ENCODE measurements at places on chromosomes 1 and 21.

DNA sequence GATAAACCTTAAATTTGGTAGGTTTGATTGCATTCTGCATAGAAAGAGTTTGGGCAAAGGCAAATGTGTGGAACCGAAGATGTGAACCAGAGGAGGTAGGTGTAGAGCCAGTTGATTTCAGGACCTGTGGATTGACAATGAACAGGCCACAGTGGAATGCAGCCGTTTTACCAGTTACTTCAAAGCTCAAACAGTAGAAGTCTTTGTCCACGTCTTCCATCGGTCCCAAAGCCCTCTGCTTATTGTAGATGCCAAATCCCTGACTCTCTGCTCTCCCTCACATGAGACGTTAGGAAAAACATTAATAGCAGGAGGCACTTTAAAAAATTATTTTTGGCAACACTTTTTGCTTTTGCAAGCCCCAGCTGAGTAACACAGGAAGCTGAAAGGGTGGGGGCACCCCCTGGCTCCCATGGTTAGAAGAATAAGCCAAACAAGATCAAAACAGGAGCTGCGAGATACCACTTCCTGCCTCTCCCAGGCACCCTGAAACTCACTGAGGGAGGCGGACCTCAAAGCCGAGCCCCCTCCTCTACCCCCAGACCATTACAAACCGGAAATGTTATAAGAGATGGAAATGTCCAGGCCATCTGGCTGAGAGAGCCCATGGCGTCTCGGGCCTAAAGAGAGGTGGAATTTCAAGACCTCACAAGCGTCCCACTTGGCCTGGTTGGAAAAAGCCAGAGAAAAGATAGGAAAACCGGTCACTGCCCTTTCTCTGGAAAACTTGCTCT is 13.5 kb downstream of the TRAF3IP3 start:
- peak; percentile 86 for DNase-seq

GRCh38 chr1:204868340-204868700 is 2.3 kb upstream of the NFASC start:
- DNase-seq: no peak

GRCh38 chr21:42305707-42306147 is 9.5 kb downstream of the TFF3 start:
- DNase-seq: no peak

DNA sequence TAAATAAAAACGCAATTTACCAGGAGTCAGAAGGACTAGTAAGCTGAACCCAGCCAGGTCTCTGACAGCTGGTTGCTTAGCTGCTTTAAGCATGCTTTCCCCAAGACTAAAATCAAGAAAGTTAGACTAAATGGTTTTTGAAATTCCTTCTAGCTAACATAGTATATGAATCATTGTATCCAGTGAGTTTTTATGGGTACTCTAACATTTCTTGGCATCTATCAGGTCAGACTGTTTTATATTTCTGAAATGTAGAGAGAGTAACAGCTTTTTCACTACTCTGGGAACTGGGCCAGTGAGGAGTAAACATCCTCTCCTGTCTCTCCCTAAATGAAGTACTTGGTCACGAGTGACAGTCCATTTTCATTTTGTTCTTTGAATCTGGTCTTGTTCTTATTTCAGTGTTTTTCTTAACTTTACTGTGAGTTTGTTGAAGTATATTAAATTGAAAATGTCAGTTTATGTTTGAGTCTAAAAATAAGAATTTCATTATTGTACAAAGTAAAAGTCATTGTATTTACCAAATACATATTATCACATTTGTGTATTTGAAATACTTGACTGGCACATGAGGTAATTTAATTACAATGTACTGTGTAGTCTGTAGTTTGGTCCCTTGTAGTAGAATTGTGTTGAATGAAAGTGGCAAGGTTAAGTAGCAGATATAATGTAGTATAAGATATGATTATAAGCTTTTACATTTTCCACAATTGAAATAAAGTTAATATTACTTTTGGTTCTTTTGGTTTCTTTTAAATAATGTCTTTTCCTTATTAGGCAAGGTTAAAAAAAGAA is 47.6 kb downstream of the PKN2 start:
- peak; percentile 85 for DNase-seq

GRCh38 chr1:116915086-116915661 is 5.5 kb downstream of the PTGFRN start:
- DNase-seq: no peak

GRCh38 chr1:19254416-19254815 is 2.8 kb downstream of the MRTO4 start:
- DNase-seq: no peak

DNA sequence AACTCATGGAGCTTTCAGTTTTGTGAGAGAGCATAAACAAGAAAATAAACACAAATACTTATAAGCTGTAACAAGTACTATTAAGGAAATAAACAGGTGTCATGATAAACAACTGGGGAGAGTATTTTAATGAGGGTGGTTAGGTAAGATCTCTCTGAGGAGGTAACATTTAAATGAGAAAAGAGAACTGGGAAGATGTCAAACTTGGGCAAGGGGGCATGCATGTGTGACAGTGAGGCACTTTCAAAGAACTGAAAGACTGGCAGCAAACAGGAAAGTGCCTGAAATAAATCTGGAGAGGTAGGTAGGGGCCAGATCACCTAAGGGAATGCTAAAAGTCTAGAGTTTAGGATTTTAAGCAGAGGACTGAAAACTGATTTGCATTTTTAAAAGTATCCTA is 37.8 kb downstream of the NSL1 start:
- no peak for DNase-seq

DNA sequence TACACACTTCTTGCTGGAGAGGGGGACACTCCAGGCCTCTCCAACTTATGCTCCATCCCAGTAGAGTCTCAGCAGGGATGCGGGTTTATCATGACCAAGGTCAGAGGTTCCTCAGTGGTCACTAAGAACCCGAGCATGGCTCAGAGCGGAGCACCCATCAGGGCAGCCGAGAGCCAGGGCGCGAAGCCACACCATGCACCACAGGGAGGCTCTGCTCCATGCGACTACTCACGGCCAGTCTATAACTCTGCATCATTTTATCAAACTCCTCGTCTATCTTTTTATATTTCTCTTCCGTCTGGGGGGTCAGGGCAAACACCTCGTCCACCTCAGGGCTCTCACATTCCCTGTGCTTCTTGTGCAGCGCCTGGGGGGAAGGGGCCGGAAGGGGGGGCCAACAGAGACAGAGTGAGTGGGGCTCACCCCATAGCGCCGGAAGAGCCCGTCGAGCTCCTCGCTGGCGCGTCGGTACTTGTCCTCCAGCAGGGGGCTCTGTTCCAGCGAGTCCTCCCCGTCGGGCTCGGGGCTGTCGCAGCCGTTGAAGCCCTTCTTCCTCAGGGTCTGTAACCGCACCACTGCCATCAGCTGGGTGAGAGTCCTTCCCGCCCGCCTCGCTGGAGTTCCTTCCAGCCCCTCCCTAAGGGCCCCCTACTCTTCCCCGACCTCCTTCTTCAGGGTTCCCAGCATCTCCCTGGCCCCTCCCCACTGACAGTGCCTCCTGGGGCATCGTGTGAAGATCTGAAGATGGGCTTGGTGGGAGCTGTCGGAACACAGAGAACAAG is 20.0 kb downstream of the MEF2D start:
- peak; percentile 50 for DNase-seq

GRCh38 chr1:172390683-172391551 is 29.6 kb upstream of the C1orf105 start:
- DNase-seq: peak; percentile 68

DNA sequence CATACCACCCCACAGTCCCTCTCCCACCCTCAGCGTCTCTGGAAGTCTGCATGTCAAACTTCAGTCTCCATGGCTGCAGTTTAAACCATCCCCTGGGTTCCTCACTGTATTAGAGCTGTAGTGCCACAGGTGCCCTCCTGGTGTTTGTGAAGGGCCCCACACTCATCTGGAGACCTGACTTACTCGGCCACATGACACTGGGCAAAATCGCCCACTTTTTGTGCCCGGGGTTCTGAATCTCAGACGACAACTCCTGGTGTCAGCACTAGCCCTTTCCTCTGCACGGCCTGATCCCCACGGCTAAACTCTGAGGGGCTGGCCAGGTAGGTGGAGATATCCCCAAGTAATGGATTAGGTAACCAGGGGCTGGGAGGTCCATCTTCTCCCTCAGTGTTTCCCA is 6.5 kb downstream of the INKA2 start:
- no peak for DNase-seq

- no peak for DNase-seq
Observed at GRCh38 chr1:3031401-3032221, 10.3 kb downstream of the ACTRT2 start.

DNA sequence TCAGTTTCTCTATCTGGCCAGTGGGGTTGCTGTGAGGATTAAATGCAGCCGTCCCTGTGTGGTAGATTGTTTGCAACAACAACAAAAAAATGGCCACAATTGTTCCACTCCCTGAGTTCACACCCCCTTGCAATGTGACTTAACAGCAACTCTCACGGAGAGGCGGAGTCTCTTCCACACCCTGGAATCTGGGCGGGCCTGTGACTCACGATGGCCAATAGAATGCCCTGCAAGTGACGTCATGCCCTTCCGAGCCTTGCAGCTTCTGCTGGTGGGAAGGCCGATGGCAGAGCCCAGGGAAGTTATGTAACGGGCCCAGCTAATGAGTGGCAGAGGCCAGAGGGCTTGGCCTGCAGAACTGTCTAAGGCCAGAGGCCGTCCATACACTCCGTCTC is 87.9 kb downstream of the RIPK4 start:
- DNase-seq: peak; percentile 98

GRCh38 chr1:111541721-111542120 is 38.3 kb upstream of the ADORA3 start:
- peak; percentile 43 for DNase-seq

DNA sequence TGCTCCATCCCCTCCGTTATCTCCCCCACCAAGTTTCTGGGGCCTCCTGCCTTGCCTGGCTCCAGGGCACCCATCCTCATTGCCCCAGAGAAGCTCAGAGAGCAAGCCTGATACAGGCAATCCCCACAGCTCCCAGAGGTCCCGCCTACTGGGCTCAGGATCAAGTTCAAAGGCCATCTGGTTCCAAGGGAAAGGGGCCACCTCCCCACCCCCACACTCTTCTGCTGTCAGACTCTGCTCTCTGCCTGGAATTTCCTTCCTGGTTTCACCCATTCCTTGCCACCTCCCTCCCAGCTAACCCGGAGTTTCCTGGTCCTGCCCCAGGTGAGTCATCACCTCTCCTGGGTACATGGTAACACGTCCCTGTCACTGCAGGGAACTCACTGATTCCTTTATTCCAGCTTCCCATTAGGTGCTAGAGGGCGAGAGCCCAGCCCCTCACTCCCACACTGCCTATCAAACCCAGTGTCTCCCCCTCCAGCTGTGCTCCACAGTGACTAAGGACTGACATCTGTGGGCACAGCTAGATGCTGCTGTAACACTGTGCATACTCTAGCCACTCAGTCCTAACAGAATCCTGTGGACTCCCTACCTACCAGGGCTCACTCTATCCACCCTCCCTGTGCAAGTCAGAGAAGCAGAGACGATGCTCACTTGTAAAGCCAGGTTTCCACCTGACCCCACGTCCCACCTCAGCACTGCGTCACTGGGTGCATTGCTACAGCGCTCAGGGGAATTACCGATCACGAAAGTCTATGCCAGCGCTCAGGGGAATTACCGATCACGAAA is 21.8 kb downstream of the RSPH1 start:
- peak; percentile 13 for DNase-seq

GRCh38 chr1:169623132-169623926 is 6.6 kb downstream of the SELP start:
- no peak for DNase-seq

GRCh38 chr1:23278717-23279116 is 61.4 kb upstream of the HTR1D start:
- DNase-seq: no peak

DNA sequence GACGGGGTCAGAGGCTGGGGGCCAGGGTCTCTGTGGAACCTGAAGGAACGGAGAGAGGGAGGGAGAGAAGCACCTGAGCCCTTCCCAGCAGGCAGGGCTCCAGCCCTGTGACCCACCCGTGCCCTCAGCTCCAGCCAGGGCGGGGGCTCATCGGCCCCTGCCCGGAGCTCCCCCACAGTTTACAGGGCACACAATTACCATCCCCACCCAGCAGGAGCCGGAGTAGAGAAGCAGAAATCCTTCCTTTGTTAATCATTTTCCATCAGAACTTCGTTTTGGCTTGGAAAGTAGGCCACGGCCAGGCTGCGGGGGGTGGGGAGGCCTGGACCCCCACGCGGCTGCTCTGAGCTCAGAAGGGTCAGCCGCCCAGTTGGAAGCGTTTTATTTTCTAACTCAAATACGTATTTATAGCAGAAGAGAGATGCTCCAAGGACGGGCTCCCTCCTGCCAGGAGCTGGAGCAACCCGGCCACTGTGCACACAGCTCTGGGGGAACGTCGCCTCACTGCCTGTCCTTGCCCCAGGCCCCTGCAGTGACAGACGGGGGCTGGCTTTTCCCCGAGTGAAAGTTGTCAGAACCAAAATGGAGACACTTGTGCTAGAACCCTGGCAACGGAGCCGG is 42.7 kb upstream of the ADARB1 start:
- DNase-seq: no peak

DNA sequence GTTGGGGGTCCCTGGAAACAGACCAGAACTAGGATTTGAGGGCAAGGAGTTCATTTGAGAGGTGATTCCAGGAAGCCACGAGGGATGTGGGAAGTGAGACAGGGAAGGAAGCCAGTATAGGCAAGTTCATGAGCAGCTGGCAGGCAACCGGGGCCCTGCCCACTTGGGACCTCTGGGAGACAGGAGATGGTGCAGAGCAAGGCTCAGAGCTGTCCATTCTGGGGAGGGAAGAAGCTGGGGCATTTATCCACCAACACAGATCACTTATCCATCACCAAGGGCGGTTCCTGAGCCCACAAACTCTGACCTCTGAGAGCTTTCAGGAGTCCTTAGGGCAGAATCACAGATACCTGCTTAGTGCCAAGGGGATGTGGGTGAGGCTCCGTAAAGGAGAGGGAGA is 16.8 kb downstream of the EDN2 start:
- no peak for DNase-seq

GRCh38 chr1:93672069-93672468 is 9.6 kb downstream of the BCAR3 start:
- DNase-seq: no peak

- no peak for DNase-seq
Observed at GRCh38 chr1:182181167-182181572, 119.7 kb upstream of the ZNF648 start.

- no peak for DNase-seq
Observed at GRCh38 chr21:41668686-41669532, 97.9 kb downstream of the RIPK4 start.

- DNase-seq: no peak
Observed at GRCh38 chr1:241007668-241008067, 349.3 kb downstream of the RGS7 start.

- no peak for DNase-seq
Observed at GRCh38 chr1:7594714-7595295, 176.3 kb upstream of the VAMP3 start.

- DNase-seq: no peak
Observed at GRCh38 chr21:39597595-39597994, 15.1 kb upstream of the B3GALT5 start.

GRCh38 chr1:245166471-245166885 is 11.7 kb downstream of the KIF26B start:
- peak; percentile 78 for DNase-seq

GRCh38 chr21:17650292-17650691 is 37.6 kb upstream of the BTG3 start:
- no peak for DNase-seq

Data from AG08395 (cell line).